Activated CD4-positive, CD25-positive, alpha-beta regulatory T cell (primary cell): ENCODE measurements at places on chromosomes 6 and 20.

- no peak for DNase-seq
These were observed 24.9 kb downstream of the SLC35D3 start for GRCh38 chr6:136947037-136947436.

GRCh38 chr6:148250975-148251685 is 91.5 kb upstream of the SASH1 start:
- DNase-seq, result no peak

DNA sequence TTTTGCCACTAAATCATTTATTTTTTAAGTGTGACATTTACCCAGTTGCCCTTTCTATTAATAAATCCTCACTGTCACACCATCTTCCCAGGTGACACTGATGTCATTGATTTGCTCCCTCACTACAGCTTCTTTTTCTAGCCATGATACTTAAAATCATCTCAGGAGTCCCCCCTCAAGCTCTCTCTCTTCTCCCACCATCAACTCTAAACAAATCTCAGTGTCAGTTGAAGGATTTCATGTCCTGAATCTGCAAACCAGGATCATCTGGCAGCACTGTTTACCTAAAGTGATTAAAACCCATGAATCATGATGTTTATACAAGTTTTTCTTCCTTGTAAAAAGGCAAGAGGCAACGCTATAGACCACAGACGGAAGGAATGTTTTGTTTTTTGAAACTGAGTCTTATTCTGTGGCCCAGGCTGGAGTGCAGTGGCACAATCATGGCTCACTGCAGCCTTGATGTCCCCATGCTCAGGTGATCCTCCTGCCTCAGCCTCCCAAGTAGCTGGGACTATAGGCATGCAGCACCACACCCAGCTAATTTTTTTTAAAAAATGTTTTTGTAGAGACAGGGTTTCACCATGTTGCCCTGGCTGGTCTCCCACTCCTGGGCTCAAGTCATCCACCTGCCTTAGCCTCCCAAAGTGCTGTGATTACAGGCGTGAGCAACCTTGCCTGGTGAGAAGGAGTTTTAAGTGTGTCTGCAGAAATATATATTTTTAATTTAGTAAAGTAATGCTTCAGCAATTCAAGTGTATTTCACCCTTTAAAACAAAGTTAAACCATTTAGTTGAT is 30.1 kb upstream of the SH3BGRL2 start:
- no peak for DNase-seq

- DNase-seq, result no peak
These were observed 124.3 kb downstream of the GRM1 start for GRCh38 chr6:146153040-146153758.

- DNase-seq, result no peak
These were observed 664.8 kb upstream of the GJE1 start for GRCh38 chr6:141467881-141468280.

- DNase-seq, result no peak
These were observed 6.2 kb downstream of the VEGFA start for GRCh38 chr6:43776115-43776798.

DNA sequence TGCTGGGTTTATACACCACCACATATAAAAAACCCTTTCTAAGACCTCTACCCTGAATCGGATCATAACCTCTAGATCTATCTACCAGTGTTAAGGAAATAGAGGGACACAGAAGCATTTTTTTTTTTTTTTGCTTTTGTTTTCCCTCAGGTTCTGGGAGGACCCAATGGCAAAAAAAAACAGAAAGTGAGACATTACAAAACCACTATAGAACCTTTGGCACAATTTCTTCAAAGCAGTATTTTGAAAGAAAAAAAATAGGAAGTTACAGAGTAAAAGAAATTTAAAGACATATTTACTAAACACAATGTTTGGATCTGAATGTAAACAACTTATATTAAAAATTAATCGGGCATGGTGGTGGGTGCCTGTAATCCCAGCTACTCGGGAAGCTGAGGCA is 1258.7 kb upstream of the GJE1 start:
- no peak for DNase-seq

DNA sequence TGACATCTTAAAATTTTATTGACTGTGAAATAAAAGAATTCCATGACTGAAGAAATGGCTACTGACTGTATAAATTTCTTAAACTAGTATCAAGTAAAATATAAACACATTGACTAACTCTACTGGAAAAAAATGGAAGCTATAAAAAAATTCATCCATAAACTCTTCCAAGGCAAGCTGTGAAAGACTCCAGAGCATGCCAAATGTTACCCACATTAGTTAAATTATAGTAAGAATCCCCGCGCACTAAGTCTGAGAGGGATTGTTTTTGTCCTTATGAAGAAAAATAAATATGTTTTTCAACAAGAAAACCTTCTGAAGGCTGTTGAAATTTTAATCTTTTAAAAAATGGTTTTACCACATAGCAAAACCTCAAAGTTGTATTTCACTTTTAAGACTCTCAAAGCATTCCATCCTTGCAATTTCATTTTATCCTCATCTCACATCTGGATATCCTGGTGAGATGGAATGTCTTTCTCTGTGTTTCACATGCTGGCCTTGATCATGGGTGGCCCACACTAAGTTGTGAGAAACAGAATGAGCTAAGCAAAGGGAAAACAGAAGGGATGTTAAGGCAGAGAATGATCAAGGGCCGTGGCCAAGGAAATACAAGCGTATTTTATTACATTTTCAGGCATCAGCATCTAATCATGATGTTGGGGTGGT is 732.5 kb downstream of the KIF16B start:
- DNase-seq, result no peak
